ENCODE measurements at places on chromosomes 3 and 15. TPM values are rescaled to one million over a fixed set of nuclear protein-coding genes. Genes with fewer than 3 reads are reported as not detected.

Gene CTSH
- 94.2 TPM for total RNA-seq

Gene SCN10A
- total RNA-seq, result 0.11 TPM

Gene MORC1
- total RNA-seq, result 0.06 TPM

Gene CKMT1A
- total RNA-seq, result 7.1 TPM

Gene LSAMP
- total RNA-seq, result 126 TPM

Gene BLOC1S6
- total RNA-seq, result 86.6 TPM

All from spinal cord (tissue), 10 donors.